ENCODE measurements at places on chromosomes 2 and 18.

DNA sequence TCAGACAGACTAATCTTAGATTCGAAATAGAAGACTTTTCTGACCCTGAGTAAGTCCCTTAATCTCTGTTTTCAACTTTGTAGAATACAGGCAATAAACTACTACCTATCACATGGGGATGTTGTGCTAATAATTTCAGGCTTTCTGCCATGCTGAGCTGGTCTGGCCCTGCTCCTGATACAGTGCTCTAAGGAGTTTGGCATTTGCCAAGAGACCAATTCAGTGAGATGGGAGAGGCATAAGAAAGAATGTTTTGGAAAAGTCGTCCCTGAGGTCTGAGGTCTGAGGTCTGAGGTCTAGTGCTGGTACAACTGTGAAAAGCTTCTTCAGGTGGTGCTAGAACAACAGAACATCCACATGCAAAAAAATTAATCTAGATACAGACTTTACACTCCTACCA lies 35.9 kb upstream of the SP3 start:
- DNase-seq = no peak

DNA sequence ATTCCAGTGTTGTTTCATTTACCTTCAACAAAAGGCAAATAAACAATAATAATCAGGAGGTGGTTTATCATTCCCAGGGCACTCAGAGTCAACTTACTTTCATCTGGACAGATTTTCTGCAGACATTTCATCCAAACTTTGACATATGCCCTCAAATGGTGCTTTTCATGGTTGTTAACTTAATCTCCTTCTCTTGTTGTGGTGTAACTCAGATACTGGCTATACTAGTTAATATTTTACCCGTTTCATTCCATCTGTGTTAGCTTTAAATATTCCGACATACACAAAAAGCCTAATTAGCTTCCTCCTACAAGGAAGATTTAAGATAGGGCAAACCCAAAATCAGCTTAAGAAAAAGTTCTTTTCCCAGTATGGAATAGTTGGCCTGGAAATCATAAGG lies 44.4 kb upstream of the RPE start:
- no peak for DNase-seq

GRCh38 chr2:190465060-190465459 lies 56.9 kb downstream of the MFSD6 start:
- DNase-seq = no peak

GRCh38 chr2:23660237-23660636 lies 266.7 kb downstream of the ATAD2B start:
- DNase-seq = no peak

- no peak for DNase-seq
Observed at GRCh38 chr2:44706681-44707553, 234.6 kb upstream of the SIX3 start.

GRCh38 chr18:9612977-9613376 lies 1.4 kb downstream of the PPP4R1 start:
- DNase-seq = no peak

DNA sequence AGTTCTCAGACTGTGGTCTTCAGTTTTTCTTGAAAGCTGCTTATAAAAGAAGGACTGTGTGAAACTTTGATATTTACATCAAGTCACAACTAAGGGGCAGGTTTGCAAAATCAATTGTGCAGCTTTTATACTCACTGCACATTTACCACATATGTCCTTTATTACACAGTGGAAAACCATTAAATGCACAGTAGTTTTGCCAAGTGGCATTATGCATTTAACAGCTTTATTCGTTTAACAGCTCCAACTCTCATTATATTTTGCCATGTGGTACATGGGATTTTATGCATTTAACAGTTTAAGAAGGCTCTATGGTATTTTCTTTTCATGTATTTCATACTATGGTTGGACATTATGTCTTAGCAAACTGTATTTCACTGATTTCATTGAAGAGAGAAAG lies 135.6 kb downstream of the SATB2 start:
- DNase-seq = no peak

All from T-helper 1 cell (primary cell).